Inflammatory macrophage treated with lipopolysaccharide for 1 hour (primary cell): ENCODE measurements at places on chromosomes 12 and 14.
A peak's percentile ranks its signal among the peaks of the same experiment; 100 is the strongest.

GRCh38 chr12:20599757-20600156 lies 95.4 kb upstream of the SLCO1C1 start:
- DNase-seq: no peak

- no peak for DNase-seq
Observed at GRCh38 chr12:41121374-41121773, 66.7 kb upstream of the PDZRN4 start.

- no peak for DNase-seq
Observed at GRCh38 chr12:108646600-108647579, 13.2 kb upstream of the SELPLG start.

GRCh38 chr14:30573966-30574365 lies 15.0 kb downstream of the G2E3 start:
- DNase-seq: no peak

DNA sequence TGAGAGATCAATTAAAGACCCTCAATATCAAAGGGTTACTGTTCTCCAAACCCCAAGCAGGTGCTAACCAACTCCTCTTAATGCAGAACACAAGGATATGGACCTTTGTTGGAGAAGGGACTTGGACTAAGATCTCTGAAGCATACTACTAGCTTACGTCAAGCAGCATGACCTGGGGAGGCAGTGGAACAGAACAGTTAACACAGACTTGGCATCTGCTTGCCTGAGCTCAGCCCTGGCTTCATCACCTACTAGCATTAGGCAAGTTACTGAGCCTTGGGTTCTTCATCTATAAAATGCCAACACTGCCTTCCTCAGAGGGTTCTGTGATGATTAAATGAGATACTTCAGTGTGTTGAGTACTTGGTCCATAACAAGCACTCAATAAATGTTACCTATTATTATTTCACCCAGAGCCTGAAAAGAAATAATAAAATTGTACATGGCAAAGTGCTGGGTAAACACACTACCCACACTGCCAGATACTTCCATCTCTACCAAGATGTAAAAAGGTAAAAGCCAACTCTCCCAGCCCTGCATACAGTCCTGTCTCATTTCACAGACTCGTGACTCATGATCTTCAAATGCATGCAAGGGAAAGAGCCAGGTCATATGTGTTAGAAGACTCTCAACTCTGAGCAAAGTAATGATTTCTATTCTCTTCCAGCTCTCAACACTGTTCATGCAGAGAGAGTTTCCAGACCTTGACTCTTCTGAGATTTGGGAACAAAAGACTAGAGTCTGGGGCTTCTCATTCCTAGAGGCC lies 39.7 kb downstream of the FMNL3 start:
- DNase-seq: no peak

DNA sequence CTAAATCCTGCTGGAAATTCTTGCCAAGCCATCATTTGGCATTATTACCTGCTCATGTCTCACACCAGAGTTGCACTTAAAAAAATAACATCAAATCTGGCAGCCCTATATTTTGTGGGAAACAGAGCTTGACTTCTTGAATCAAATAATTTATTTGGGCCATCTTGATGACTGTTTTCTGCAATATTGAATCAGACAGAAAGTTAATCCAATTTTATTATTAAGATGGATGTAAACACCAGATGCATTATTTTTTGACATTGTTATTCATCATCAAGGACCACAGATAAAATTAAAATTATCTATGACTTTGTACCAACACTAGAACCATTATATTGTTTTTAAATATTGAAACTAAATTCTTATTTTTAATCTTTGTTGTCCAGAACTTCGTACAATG lies 132.9 kb downstream of the PTPRR start:
- DNase-seq: no peak

GRCh38 chr14:85054178-85054577 lies 475.8 kb upstream of the FLRT2 start:
- DNase-seq: no peak

- DNase-seq: no peak
Observed at GRCh38 chr14:102252834-102253801, 51.8 kb downstream of the MOK start.

- no peak for DNase-seq
Observed at GRCh38 chr12:53676656-53677015, 753 bp upstream of the ATP5MC2 start.

GRCh38 chr14:105456736-105457617 lies 17.6 kb upstream of the CRIP2 start:
- DNase-seq: no peak

DNA sequence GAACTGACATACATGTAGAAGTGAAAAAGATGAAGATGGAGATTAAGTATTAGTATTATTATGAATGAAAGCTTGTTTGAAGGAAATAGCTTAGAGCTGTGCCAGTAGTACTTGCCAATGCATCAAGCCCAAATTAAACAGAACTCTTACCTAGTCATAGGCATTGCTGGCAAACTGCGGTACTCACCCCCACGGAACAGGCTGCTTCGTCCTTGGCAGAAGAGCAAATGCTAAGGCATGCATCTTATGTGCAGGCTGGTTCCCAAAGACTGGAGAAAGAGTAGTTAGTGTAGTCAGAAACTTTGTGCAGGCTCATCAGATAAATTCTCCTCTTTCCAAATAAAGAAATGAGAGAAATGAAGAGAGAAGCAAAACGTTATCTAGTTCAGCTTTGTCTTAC lies 134.8 kb downstream of the CCDC59 start:
- no peak for DNase-seq

DNA sequence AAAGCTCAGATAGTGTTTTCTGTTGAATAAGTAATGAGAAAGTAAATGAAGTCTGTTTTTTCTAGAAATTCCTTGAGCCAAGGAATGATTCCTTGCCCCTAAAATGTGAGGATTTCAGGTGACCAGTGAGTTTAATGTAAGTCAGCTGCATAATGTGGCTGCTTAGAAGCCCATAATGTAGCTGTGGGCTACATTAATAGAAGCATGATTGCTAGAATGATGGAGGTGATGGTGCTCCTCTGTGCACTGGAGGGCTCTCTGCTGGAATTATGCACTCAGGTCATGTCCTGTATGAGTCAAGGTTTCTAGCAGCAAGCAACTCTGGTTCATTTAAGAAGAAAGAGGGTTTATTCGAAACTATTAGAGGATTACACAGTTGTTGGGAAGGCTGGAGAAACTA lies 19.6 kb upstream of the PWP1 start:
- DNase-seq: no peak

- DNase-seq: no peak
Observed at GRCh38 chr14:99724196-99724891, 40.2 kb downstream of the CYP46A1 start.

- DNase-seq: peak; percentile 69
Observed at GRCh38 chr12:27635349-27635972, 60.8 kb upstream of the REP15 start.
